Mesenteric fat pad (tissue), 1 donor: ENCODE measurements at places on chromosomes 2 and 18. TPM values are rescaled to one million over a fixed set of nuclear protein-coding genes. Genes with fewer than 3 reads are reported as not detected.

DNA sequence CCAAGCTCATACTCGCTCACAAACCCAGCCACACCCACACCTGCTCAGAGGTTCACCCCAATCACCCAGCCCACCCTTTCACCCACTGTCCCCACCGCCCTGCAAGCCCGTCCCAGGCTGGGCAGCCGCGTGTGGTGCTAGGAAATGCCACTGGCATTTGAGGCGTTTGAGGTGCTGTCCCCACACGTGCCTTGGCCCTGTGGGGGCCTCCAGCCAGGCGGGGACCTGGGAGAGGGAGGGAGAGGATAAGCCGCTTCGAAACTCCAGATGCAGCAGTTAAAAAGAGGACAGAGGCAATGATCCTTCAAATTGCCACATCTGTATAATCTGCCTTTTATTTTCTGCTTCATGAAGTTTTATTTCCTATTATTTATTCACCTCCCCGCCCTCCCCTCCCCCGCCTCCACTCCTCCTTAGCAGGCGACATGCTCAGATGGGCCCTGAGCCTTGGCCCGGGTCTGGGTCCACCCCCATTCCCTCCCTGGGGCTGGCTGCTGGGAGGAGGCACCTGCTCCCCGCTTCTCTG is 35.9 kb downstream of the PSD4 start:
- DNase-seq: no peak

The FER1L5 gene
- total RNA-seq: 0.06 TPM

GRCh38 chr2:241072151-241072550 is 29.9 kb downstream of the MTERF4 start:
- DNase-seq: no peak

DNA sequence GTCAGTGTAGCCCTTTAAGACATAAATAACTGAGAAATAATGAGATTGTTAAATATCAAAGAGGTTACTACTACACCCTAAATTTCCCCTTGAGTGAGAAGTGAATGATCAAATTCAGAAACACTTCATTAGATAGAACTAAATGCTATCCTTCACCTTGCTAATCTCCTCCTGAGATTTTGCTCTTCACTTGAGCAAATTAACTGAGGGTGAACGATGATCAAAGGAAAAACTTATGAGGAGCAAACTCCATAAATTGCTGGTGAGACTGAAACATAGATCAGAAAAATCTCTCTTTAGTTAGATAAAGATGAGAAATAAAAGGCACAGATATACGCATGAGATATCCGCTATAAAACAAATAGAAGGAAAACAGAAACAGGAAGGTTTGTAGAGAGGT is 63.1 kb upstream of the TANC1 start:
- no peak for DNase-seq

DNA sequence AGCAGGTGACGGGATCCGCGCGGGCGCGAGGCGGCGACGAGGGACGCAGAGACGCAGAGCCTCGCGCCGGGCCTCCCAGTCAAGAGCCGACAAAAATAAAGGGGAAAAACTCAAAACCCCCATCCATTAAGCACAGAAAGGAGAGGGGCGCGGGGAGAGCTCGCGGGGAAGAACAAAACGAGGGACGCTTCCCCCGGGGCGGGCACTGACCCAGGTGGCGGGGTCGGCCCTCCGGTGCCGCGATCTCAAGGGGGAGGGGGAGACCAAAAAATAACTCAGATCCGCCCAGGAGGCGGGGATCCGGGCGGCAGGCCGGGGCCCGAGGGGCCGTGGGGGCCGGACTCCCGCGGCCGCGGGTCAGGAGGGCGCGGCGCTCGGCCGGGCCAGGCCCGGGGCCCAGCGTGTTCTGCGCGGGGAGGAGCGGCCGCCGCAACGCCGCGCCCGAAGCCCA is 597 bp downstream of the RNF103 start:
- DNase-seq: peak; percentile 91

The INHA gene
- 0.45 TPM for total RNA-seq

DNA sequence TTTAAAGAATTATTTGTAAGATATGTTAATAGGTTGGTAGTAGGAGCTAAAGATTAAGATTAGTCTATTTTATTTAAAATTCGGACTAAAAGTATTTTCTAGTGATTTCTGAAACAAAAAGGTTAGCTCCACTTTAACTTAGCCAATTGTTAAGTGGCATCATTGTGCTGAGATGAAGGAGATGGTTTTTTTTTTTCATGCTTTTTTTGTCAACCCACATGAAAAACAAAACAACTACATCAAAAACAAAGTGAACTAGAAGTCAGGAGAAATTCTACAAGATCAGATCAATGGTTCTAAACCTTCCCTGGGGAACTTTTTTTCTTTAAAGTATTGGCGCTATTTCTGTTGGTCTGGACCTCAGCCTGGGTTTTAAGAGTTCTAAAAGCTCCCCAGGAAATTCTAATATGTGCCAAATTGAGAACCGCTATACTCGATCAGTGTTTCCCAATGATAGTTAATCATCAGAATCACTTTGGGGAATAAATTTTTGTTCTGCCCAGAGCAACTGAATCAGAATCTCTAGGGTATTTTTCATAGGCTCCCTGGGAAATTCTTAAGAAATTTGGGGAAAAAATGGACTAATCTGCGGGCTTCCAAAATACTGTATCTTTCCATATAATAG is 2.3 kb downstream of the ZC3H6 start:
- no peak for DNase-seq

- no peak for DNase-seq
These were observed 289.5 kb downstream of the PDE11A start for GRCh38 chr2:177783091-177783490.

DNA sequence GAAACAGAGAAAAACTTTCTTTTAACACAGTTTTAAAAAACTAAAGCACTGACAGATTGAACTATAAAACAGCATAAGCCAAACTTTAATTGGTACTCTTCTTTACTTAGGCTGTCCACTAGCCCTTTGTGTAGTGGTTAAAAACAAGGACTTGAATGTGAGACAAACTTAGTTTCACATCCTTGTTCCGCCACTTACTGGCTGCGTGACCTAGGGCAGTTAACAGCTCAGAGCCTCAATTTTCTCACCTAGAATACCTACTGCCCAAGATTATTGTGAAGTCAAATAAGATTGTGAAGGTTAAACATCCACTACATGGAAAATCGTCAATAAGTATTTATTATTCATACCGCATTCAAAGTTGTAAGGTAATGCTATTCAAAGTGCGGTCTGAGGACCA is 2.0 kb downstream of the WDR35 start:
- DNase-seq: no peak

- DNase-seq: no peak
These were observed 86.7 kb downstream of the ATL2 start for GRCh38 chr2:38290332-38290731.

GRCh38 chr2:611519-611918 is 65.7 kb downstream of the TMEM18 start:
- DNase-seq: peak; percentile 20

The MC4R gene
- total RNA-seq: not detected

The DUSP2 gene
- 6.1 TPM for total RNA-seq

GRCh38 chr18:22020867-22021370 is 148.5 kb upstream of the GATA6 start:
- DNase-seq: peak; percentile 74

GRCh38 chr18:8771930-8772329 is 66.6 kb downstream of the MTCL1 start:
- peak; percentile 81 for DNase-seq

DNA sequence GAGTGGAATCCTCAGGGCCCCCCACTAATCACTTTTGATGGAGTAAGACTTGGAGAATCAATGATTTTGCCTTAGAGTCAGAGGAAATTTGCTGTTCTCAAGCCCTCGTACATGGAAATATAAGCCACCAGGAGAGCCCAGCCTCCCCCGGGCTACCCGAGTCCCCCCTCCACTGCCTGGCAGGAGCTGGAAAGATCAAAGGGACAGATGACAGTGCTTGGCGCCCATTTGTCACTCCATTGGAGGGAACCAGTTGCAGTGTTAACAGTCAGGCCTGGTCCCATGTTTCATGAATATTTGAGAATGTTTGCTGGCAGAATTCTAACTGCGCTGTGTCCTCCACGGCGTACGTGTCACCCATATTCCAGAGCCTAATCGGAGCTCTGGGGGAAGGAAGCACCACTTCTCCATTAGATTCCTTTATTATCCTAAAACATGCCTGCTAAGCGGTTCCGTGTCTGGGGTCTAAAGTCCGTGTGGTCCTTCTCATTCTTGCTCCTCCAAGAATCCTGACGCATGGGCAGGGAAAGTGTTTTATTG is 202.4 kb downstream of the KLHL29 start:
- no peak for DNase-seq

DNA sequence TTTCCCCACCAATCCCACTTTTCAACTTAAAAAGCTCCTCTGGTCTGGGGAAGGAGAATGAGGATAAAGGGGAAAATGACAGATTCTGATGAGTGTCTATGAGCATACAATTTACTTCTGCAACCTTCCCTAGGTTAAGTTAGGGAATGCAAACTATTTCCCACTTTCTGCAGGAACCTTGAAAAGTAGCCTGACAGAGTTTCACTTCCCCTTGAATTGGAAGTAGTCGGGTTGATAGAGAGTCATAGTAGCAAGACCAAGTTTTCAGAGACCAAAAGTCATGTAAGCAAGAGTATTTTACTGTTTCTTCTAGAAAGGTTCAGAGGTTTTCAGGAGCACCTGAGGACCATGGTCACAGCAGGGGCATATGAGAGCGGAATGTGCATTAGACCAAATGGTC is 815.1 kb downstream of the CPS1 start:
- DNase-seq: no peak

The COL4A4 gene
- 0.45 TPM for total RNA-seq

The MDH1B gene
- total RNA-seq: 0.19 TPM

The TACR1 gene
- total RNA-seq: 1.8 TPM

The STPG4 gene
- total RNA-seq: not detected

The TMEM247 gene
- total RNA-seq: not detected

The ALK gene
- total RNA-seq: 1.0 TPM

DNA sequence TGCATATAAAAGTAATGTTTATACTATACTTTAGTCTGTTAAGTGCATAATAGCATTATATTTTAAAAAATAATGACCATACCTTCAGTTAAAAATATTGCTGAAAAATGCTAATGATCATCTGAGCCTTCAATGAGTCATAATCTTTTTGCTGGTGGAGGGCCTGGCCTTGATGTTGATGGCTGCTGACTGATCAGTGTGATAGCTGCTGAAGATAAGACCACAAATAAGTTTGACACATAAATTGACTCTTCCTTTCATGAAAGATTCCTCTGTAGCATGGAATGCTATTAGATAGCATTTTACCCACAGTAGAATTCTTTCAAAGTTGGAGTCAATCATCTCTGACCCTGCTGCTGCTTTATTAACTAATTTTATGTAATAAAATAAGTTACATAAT is 128.4 kb upstream of the CCDC85A start:
- DNase-seq: no peak

DNA sequence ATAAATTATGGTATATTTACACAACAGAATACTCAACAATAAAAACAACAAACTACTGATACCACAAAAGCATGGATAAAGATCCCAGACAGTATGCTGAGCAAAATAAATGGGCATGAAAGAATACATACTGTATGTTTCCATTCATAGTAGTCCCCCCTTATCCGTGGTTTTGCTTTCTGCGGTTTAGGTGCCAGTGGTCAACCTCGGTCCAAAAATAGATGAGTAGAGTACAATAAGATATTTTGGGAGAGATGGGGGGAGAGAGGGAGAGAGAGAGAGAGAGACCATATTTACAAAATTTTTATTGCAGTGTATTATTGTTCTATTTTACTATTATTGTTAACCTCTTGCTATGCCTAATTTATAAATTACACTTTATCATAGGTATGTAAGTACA is 21.0 kb upstream of the TGFA start:
- no peak for DNase-seq
